ENCODE measurements at places on chromosomes 1 and 21.

- DNase-seq, result no peak
Measured at GRCh38 chr1:174005032-174005431, 17.1 kb downstream of the RC3H1 start.

GRCh38 chr1:221437171-221437570 is 304.7 kb downstream of the DUSP10 start:
- DNase-seq, result no peak

DNA sequence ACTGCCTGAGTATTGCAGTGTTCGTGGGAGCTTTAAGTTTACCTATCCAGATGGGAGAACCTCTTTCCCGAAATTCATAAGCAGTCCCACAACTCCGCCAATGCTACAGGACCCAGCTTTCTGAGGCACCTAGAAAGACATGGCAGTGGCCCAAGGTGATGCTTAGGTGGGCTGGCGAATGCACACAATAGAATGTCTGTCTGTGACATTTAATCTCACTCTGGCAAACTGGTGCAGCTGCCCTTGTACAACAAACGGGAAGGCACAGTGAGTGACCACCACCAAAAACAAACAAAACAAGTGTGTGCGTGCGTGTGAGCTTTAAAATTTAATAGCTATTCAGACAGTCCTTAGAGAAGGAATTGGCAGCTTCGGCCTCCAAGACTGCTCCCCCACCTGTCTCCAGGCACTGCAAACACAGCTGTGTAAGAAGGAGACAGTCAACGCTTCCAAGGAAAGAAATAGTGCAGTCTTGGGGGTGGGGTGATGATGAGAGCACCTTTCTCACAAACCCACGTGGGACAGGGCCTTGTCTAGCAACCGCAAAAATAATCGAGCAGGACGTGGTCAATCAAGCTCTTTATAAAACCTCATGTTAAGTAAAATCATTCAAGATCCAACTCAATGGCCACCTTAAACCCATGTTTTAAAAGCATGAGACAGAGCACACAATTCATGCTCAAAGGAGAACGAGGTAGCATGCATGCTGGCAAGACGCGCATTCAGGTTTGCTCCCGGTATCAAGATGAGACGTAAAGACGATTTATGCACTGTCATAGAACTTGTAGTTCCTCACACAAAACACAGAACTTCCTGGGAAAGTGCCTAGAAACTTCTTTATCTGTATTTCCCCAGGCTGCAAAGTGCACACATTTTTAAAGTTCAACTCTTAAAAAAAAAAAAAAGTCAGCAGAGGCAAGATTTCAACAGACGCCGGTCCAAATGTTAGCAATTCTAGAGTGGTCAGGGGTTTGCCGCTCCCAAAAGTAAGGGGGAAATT is 84.1 kb downstream of the TM2D1 start:
- DNase-seq, result no peak

DNA sequence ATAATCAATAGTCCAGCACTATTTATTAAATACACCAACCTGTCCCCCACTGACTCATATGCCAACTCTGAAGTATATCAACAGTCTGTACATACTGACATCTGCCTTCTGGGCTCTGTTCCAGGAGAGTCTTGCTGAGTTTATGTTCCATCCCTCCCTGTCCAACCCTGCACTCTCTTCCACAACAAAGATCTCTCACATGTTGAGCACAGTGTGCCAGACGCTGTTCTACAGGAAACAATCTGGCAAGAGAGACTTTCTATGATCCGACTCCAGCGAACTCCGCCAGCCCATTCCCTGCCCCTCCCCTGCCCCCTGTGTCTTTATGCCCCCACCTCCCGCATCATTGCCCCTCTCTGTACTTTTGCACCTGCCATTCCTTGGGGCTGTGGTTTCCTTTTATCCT is 3.4 kb downstream of the LACTBL1 start:
- DNase-seq, result no peak

GRCh38 chr1:118751166-118751565 is 237.0 kb downstream of the TBX15 start:
- no peak for DNase-seq

DNA sequence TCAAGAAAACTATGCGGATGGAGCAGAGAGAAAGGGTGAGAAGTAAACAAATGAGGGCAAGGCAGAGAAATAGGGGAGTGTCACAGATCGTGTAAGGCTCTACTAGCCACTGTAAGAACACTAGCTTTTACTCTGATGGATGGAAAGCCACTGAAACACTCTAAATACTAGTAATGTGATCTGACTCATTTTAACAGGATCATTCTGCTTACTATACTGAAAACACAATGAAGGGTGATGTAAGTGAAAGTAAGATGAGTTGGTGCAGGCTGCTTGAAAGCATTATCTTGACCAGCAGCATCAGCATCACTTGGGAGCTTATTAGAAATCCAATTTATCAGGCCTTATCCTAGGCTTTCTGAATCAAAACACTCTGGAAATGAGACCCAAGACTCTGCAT is 32.7 kb downstream of the TUT4 start:
- no peak for DNase-seq

- no peak for DNase-seq
Measured at GRCh38 chr1:162169031-162169790, 99.7 kb downstream of the NOS1AP start.

DNA sequence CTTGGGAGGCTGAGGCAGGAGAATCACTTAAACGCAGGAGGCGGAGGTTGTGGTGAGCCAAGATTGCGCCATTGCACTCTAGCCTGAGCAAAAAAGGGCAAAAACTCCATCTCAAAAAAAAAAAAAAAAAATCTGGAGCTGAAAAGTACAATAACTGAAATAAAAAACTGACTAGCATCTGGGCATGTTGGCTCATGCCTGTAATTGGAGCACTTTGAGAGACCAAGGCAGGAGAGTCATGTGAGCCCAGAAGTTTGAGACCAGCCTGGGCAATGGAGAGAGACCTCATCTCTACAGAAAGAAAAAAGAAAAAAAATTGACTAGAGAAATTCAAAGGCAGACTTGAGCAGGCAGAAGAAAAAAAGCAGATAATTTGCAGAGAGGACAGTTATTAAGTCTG is 18.1 kb downstream of the CLDN19 start:
- DNase-seq, result no peak

DNA sequence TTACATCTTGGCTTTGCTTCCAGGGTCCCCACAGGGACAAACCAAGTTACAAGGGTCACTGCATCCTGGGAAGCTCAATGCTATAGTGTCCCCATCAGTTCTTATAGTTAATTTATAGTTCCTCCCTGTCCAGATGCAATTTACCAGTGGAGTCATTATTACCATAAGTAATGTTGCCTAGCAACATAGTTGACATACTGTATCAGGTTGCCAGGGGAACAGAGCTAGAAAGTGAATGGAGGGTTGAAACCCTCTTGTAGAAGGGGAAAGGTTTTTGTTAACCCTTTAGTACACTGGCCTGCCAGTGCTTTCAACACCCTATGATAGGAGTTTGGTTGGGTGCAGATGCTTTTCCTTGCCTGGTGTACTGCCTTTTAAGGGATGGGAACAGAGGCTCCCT is 34.3 kb upstream of the TTC4 start:
- no peak for DNase-seq

GRCh38 chr1:243942196-243943150 is 92.4 kb upstream of the AKT3 start:
- no peak for DNase-seq

DNA sequence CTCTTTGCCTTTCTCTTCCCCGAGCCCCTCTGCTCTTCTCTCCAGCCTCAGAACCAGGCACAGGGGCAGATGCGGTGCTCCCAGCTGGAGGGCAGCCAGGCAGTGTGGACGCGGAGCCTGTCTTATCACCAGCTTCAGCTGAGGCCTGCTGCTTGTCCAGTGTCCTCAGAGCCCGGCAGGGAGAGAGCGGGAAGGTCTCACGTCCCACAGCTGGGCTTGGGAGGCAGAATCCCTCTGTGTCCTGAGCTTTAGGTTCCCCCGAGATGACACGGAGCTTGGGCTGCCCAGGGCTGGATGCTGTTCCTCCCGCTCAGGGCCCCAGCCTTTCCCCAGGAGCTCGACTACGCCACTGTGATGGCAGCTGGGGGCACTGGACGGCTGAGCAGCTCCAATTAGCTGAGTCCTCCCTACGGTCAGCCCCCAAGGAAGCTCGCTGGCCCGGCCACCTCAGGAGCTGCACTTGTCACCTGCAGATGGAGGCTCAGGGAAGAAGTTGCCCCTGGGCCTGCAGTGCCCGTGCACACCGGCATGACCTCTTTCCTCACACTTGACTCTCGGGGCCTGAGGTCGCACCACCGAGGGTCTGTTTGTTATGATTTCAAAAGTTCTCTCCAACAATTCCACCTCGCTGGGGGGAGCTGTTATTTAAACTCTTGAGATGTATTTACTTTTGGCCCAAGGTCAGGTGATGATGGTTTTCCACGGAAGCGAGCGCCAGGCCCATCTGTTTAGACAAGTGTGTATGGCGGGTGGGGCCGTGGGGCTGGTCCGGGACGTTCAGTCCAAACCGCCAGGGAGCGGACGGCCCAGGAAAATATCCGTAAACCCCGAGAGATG is 127.3 kb downstream of the SIK1 start:
- no peak for DNase-seq

- DNase-seq, result no peak
Measured at GRCh38 chr1:29700491-29700890, 464.2 kb downstream of the PTPRU start.

- no peak for DNase-seq
Measured at GRCh38 chr1:189432753-189433152, 1044.9 kb downstream of the BRINP3 start.

DNA sequence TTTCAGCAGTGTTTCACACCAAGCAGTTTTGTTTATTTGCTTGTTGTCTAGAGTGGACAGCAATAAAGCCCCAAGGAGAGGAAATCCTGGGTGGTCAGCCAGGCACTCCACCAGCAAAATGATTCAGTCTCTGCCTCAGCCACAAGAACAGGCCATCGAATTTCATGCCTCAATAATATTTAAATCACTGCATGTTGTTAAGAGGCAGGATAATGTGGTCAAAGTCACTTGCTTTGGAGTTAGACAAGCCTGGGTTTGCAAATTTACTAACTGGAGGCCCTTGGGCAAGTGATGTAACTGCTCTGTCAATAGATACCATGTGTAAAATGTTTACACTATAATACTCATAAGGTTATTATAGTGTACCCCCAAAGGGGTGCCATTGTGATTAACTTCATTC is 349.6 kb downstream of the LMO4 start:
- no peak for DNase-seq

DNA sequence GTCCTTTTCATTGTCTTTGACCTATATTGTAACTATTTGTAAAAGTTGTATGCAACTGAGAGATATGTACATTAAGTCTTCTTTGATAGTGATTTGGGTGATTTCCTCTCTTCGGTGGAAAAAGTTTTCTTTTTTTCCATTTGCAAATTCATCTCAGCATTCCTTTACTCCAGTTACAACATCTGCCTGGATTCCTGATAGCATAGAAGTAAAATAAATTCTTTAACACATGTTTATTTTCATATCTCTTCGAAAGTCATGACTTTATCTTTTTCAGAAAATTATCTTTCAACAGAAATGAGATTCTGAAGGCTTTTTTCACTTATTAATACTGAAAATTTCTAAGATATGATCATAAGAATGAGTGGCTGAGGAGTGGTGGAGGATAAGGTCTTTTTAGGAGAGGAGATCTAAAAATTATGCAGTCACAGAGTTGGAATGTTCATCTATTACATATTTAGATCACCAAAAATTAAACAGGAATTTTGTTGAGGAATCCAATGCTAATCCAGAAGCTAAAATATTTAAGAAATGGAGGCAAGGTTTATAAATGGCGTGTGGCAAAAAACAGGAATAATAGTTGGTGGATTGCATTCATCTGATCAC is 400.5 kb downstream of the KCNT2 start:
- no peak for DNase-seq

DNA sequence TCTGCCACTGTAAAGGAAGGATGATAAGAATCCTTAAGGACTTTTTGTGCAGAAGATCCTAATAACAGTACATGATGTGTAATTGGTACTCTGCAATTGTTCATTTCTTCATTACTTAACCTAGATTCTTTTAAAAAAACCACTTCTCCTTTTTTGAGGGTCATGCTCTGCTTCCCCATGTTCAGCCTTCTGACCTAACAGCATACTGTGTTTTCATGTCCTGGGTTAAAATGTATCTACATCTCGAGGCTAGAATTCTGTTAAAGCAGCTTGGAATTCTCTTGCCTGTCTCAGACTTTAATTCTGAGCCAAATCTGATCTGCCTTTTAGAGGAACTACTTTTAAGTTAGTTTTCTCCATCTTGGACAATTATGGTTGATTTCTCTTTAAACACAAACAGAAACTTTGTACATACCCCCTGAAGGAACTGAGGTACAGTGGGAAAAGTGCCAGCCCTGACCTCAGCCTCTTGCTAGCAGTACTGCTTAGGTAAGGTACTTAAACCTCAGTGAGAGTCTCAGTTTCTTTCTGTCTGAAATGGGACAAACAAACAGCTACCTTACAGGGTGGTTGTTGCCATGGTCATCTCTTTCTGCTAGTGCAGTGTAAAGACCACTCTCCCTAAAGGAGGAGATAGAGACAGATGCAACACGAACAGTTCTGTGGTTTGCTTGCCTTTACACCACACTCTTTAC is 103.2 kb upstream of the DYNLT5 start:
- DNase-seq, result no peak

DNA sequence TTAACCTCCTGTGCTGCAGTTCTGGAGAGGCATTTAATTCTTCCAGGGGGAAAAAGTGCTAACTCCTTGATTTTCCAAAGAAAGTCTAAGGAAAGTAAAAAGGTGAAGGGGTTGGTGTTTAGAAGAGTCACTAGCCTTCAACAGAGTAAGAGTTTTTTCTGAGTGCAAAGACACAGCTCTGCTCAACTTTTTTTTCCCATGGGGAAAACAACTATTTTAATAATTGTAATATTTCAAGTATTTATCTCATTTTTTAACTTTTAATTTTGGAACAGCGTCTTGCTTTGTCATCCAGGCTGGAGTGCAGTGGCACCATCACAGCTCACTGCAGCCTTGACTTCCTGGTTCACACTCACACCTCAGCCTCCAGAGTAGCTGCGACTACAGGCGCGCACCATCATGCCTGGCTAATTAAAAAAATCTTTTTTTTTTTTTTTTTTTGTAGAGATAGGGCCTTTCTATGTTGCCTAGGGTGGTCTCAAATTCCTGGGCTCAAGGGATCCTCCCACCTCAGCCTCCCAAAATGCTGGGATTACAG is 202.6 kb downstream of the APP start:
- no peak for DNase-seq

DNA sequence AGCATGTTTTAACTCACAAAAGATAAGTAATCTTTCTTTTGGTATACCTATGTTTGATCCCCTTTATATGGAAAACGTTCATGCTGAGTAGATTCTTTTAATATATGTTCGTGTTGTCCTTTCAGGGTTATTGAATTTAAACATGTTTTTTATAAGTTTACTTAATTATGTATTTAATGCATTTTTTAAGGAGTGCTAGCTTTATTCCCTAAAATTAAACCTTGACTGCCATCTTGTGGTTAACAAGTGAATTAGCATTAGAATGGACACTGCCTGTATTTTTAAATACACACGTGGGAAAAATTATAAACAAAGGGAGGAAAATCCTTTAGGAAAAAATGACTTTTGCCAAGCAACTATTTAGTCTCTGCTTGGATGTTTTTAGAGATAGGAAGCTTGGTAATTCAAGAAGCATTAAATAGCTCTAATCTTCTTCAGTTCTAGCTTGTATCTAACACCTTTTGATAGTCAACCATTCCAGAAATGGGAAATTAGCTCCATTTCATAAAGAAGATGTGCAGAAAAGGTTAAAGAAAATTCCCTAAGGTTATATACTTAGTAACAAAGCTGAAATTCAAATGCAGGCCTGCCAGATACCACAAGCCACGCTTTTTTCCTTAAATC is 43.0 kb downstream of the UBE2U start:
- no peak for DNase-seq

- peak; percentile 89 for DNase-seq
Measured at GRCh38 chr1:24714859-24715520, 30.3 kb upstream of the CLIC4 start.
